ENCODE measurements at places on chromosomes 3 and 15. TPM values are rescaled to one million over a fixed set of nuclear protein-coding genes. Genes with fewer than 3 reads are reported as not detected.
A peak's percentile ranks its signal among the peaks of the same experiment; 100 is the strongest.

ERICH6 gene
- not detected for total RNA-seq

CPN2 gene
- total RNA-seq, result not detected

SNTN gene
- not detected for total RNA-seq

CLRN1 gene
- total RNA-seq, result not detected

ADIPOQ gene
- 0.54 TPM for total RNA-seq

DPPA4 gene
- 0.16 TPM for total RNA-seq

MESP1 gene
- 2.7 TPM for total RNA-seq

SLC51B gene
- total RNA-seq, result not detected

- H3K27ac ChIP-seq, result peak overlapping the region; percentile 98
- H3K4me1 ChIP-seq, result peaks cover 41% of the 10 kb centered on the region
- H3K27me3 ChIP-seq, result no peaks in the 10 kb centered on the region
- DNase-seq, result peak; percentile 71
These were observed 18.8 kb upstream of the PLXND1 start for GRCh38 chr3:129625072-129625874.

GRCh38 chr3:122058294-122058693 lies 3.1 kb downstream of the CD86 start:
- H3K4me1 ChIP-seq, result no peaks in the 10 kb centered on the region
- no peak overlapping the region for H3K27ac ChIP-seq
- H3K27me3 ChIP-seq, result no peaks in the 10 kb centered on the region
- DNase-seq, result no peak
- H3K36me3 ChIP-seq, result no peaks in the 10 kb centered on the region

DNA sequence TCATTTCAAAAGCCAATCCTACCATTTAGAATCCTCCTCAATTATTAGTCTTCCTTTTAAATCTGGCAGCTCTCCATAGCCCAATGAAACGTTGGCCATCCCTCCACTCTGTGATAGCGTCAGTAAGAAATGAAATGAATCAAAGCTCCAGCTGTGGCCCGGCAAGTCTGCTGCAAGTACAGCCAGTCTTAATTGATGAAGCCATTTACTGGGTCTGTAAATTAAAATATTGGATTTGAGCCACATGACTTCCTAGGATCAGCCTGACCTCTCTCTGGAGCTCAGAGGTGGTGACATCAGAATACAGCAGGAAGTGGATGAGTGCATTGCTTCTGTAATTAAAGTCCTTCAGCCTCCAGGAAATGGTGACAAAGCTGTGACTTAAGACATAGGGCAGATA lies 347.0 kb upstream of the LMCD1 start:
- no peaks in the 10 kb centered on the region for H3K4me1 ChIP-seq
- no peak overlapping the region for H3K4me3 ChIP-seq
- no peaks in the 10 kb centered on the region for H3K36me3 ChIP-seq

- H3K27me3 ChIP-seq, result no peaks in the 10 kb centered on the region
- no peak overlapping the region for H3K27ac ChIP-seq
- H3K4me1 ChIP-seq, result no peaks in the 10 kb centered on the region
- no peak overlapping the region for H3K4me3 ChIP-seq
- H3K36me3 ChIP-seq, result no peaks in the 10 kb centered on the region
These were observed 18.7 kb upstream of the P2RY12 start for GRCh38 chr3:151403246-151403645.

GRCh38 chr3:22714749-22715148 lies 488.4 kb upstream of the UBE2E2 start:
- no peak overlapping the region for H3K27ac ChIP-seq
- H3K36me3 ChIP-seq, result no peaks in the 10 kb centered on the region
- DNase-seq, result no peak
- no peak overlapping the region for H3K4me3 ChIP-seq
- H3K4me1 ChIP-seq, result no peaks in the 10 kb centered on the region

- no peak for DNase-seq
- no peak overlapping the region for H3K4me3 ChIP-seq
- no peaks in the 10 kb centered on the region for H3K36me3 ChIP-seq
- H3K4me1 ChIP-seq, result peaks cover 82% of the 10 kb centered on the region
- H3K27me3 ChIP-seq, result no peaks in the 10 kb centered on the region
These were observed 5.9 kb downstream of the USP3 start for GRCh38 chr15:63509955-63510940.

DNA sequence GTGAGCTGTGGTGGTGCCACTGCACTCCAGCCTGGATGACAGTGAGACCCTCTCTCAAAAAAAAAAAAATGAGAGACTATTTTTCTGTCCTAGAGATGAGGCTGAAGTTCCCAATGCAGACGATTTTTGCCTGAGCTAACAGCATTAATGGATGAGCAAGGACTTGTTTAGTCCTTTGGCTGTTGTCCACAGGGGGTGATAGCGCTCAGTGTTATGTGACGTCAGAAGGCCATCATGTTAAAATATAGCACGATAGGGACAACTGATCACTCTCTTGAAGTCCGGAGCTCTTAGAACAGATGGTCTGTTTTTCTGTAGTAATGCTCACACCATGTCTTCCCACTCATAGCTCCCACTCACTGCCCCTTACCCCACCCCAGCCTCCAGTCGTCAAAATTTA lies 6.8 kb downstream of the TRNT1 start:
- H3K27me3 ChIP-seq, result no peaks in the 10 kb centered on the region
- H3K4me3 ChIP-seq, result no peak overlapping the region
- no peaks in the 10 kb centered on the region for H3K4me1 ChIP-seq
- H3K27ac ChIP-seq, result no peak overlapping the region
- no peaks in the 10 kb centered on the region for H3K36me3 ChIP-seq

DNA sequence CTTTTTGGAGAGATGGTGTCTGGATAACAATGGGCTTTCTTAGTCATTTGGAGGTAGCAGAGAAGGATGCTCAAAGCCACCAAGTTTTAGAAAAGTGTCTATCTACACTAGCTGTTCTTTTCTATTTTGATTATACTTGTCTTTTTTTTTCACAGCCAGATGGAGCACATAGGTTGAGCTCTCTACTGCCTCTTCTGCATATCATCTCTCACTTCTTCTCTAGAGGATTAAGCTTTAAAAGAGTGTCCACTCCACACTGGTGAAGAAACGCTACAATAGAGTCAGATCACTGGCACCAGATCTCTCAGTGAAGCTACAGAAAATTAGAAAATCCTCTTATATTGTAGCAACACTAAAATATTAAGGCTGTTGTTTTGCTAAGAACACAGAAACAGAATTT lies 145.3 kb upstream of the MBNL1 start:
- H3K4me3 ChIP-seq, result no peak overlapping the region
- H3K27me3 ChIP-seq, result no peaks in the 10 kb centered on the region
- DNase-seq, result no peak
- H3K4me1 ChIP-seq, result peaks cover 21% of the 10 kb centered on the region

All from sigmoid colon (tissue), 7 donors.